ENCODE measurements at places on chromosomes 13 and 19.

DNA sequence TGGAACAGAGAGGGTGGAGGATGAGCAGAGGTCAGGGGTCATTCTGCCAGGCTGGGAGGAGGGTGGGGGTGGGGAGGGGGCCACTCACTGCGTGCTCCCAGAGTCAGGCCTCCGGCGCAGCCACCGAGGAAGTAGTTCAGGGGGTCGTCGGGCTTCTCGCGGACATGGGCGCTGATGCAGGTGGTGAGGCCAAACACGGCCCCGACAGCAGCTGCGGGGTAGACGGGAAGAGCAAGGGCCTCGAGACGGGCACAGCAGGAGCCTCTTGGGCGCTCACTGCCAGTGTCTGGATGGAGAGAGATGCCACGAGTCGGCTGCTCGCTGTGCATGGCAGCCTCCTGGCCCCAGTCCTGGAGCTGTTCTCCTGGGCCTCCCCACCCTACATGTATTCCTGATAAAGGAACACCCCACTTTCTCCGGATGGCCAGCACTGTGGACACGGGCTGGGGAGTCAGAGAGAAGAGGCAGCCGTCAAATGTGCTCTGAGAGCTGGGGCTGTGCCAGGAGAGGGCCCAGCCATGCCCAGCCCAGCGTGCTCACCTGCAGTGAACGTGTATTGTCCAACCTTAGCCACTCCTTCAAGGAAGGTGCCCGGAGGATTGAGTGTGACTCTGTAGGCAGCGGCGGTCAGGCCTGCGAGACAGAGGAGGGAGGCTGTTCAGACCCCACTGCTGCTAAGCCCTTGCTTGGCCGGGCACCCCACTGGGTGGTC is 7.1 kb downstream of the NDUFA11 start:
- DNase-seq, result no peak
- H3K4me1 ChIP-seq, result peaks cover 11% of the 10 kb centered on the region
- no peak overlapping the region for H3K4me3 ChIP-seq

- no peaks in the 10 kb centered on the region for H3K4me1 ChIP-seq
- peaks cover 6% of the 10 kb centered on the region for H3K27me3 ChIP-seq
- DNase-seq, result no peak
- no peak overlapping the region for H3K4me3 ChIP-seq
- H3K27ac ChIP-seq, result no peak overlapping the region
- no peaks in the 10 kb centered on the region for H3K36me3 ChIP-seq
Measured at GRCh38 chr13:44174769-44175425, 198.7 kb upstream of the SERP2 start.

- DNase-seq, result no peak
- H3K27ac ChIP-seq, result no peak overlapping the region
- H3K27me3 ChIP-seq, result no peaks in the 10 kb centered on the region
- H3K4me3 ChIP-seq, result no peak overlapping the region
- no peaks in the 10 kb centered on the region for H3K36me3 ChIP-seq
- no peaks in the 10 kb centered on the region for H3K4me1 ChIP-seq
Measured at GRCh38 chr13:66624302-66624701, 605.8 kb downstream of the PCDH9 start.

DNA sequence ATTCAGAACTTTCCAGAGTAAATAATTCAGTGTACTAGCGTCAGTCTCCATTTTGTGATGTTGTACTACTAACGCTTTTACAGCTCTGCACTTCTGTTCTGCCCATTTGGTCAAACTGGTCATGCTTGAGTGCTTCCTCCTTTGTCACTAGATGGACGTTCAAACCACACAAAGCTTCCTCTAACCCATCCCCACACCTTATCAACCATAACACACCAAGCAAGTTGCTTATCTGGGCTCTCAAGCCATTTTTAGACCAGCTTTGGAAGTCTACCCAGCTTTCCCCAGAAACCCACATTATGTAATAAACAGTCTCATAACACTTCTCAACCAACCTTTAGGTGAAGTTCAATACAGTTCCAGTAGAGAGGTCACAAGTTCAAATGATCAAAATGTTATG is 2.3 kb upstream of the ZNF347 start:
- H3K4me3 ChIP-seq, result no peak overlapping the region
- no peak overlapping the region for H3K27ac ChIP-seq
- DNase-seq, result no peak
- peaks cover 24% of the 10 kb centered on the region for H3K36me3 ChIP-seq
- H3K4me1 ChIP-seq, result peaks cover 24% of the 10 kb centered on the region

GRCh38 chr19:58572026-58572817 is 913 bp downstream of the MZF1 start:
- H3K4me3 ChIP-seq, result peak overlapping the region; percentile 93
- H3K27ac ChIP-seq, result peak overlapping the region; percentile 99
- DNase-seq, result no peak
- H3K36me3 ChIP-seq, result peaks cover 26% of the 10 kb centered on the region
- no peaks in the 10 kb centered on the region for H3K27me3 ChIP-seq
- peaks cover 48% of the 10 kb centered on the region for H3K4me1 ChIP-seq

DNA sequence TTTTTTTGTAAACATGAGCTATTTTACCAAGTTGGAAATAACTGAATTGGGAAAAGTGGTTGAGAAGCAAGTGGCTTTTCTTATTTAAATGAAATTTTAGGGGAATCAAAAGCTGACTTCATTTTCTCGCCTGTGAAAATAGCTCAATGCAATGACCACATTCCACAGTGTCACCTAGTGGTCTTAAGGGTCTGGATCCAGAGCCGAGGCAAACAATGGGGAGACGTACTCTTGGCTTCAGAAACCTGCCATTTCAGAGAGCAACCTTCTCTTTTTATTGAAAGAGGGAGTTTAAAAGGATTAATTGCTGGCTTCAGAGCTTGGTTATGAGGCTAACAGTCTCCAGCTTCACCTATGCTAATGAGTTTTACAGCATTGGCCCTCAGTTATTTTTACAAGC is 39.7 kb upstream of the RXFP2 start:
- no peaks in the 10 kb centered on the region for H3K27me3 ChIP-seq
- H3K36me3 ChIP-seq, result no peaks in the 10 kb centered on the region
- H3K4me1 ChIP-seq, result no peaks in the 10 kb centered on the region
- no peak for DNase-seq
- H3K4me3 ChIP-seq, result no peak overlapping the region

DNA sequence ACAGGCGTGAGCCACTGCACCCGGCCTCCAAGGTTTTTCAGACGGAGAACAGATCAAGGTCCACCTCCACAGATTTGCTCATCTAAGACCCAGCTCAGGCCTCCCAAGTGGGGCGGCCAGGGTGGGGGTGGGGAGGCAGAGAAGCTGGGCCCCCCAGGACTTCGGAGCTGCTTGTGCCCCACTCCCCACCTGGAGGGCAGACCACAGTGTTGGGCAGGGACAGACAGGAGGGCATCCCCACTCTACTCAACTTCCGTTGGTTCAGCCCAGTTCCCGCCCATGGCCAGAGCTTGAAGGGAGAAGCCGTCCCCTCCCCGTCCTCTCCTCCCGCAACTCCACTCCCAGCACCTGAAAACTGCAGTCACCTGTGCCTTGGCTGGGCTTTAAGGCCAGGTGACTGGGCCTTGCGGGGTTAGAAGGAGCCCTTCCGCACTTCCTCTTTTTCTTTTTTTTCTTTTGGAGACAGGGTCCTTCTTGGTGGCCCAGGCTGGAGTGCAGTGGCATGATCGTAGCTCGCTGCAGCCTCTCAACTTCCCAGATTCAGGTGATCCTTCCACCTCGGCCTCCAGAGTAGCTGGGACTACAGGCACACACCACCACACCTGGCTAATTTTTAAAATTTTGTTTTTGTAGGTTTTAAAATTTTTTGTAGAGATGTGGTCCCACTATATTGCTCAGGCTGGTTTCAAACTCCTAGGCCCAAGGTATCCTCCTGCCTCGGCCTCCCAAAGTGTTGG is 734 bp upstream of the LRRC8E start:
- H3K4me1 ChIP-seq, result no peaks in the 10 kb centered on the region
- H3K36me3 ChIP-seq, result no peaks in the 10 kb centered on the region
- DNase-seq, result no peak
- no peak overlapping the region for H3K4me3 ChIP-seq

GRCh38 chr13:24252136-24252535 is 57.2 kb upstream of the C1QTNF9 start:
- peaks cover 44% of the 10 kb centered on the region for H3K36me3 ChIP-seq
- no peaks in the 10 kb centered on the region for H3K27me3 ChIP-seq
- H3K27ac ChIP-seq, result peak overlapping the region; percentile 94
- peaks cover 71% of the 10 kb centered on the region for H3K4me1 ChIP-seq
- peak overlapping the region; percentile 84 for H3K4me3 ChIP-seq

DNA sequence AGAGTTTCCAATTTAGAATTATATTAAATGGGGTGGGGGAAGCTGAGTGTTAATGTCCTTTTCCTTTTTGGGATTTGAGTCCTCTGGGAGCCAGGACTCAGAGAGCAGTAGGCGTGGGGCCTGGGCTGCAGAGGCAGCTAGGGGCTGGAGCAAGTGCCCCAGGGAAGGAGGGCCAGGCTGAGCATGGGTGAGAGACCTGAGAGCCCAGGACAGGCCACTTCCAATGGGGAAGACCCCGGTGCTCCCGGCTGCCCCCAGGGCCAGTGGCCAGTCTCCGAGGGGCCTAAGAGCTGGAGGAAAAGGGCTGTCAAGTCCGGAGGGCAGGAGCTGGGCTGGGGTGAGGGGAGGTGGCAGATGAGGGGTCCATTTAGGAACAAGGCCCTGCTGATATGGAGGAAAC is 371.5 kb downstream of the ZNF536 start:
- H3K27ac ChIP-seq, result no peak overlapping the region
- no peaks in the 10 kb centered on the region for H3K4me1 ChIP-seq
- no peaks in the 10 kb centered on the region for H3K36me3 ChIP-seq
- H3K27me3 ChIP-seq, result no peaks in the 10 kb centered on the region

- peaks cover 13% of the 10 kb centered on the region for H3K27me3 ChIP-seq
- no peak overlapping the region for H3K27ac ChIP-seq
- H3K4me3 ChIP-seq, result no peak overlapping the region
Measured at GRCh38 chr13:44237276-44237767, 136.3 kb upstream of the SERP2 start.

GRCh38 chr13:74090397-74090796 is 43.8 kb downstream of the KLF12 start:
- no peak overlapping the region for H3K4me3 ChIP-seq
- peaks cover 51% of the 10 kb centered on the region for H3K4me1 ChIP-seq
- H3K27me3 ChIP-seq, result no peaks in the 10 kb centered on the region
- H3K27ac ChIP-seq, result no peak overlapping the region
- DNase-seq, result no peak

GRCh38 chr13:105569816-105570215 is 965.6 kb downstream of the EFNB2 start:
- H3K27me3 ChIP-seq, result no peaks in the 10 kb centered on the region
- no peaks in the 10 kb centered on the region for H3K36me3 ChIP-seq
- H3K4me1 ChIP-seq, result no peaks in the 10 kb centered on the region
- H3K4me3 ChIP-seq, result no peak overlapping the region
- no peak for DNase-seq

DNA sequence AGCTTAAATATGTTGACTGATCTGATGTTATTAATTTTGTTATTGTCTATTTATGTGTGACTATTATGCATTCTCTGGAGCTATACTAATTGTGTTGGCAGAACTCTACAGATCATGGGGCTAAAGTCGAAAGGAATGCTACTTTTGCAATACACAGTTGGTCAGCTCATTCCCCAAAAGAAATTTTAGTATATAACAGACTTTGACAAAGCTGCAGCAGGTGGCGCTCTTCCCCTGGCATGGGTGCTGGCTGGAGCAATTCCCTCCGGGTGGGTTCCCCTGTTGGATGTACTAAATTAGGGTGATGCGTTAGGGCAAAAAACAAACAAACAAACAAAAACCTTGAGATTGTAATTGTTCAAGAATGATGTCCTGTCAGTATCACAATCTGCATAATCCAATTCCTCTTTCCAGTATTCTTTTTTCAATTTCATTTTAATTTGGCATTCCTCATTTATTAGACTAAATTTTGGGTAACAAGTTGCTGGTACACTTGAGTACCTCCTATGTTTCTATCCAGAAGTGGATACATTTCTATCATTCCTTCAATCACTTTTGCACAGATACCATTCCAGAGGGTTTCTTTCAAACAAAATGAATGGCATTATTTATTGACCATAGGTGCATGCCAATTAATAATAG is 322.8 kb upstream of the EDNRB start:
- H3K4me3 ChIP-seq, result no peak overlapping the region
- H3K4me1 ChIP-seq, result no peaks in the 10 kb centered on the region
- no peaks in the 10 kb centered on the region for H3K36me3 ChIP-seq
- DNase-seq, result peak; percentile 43

DNA sequence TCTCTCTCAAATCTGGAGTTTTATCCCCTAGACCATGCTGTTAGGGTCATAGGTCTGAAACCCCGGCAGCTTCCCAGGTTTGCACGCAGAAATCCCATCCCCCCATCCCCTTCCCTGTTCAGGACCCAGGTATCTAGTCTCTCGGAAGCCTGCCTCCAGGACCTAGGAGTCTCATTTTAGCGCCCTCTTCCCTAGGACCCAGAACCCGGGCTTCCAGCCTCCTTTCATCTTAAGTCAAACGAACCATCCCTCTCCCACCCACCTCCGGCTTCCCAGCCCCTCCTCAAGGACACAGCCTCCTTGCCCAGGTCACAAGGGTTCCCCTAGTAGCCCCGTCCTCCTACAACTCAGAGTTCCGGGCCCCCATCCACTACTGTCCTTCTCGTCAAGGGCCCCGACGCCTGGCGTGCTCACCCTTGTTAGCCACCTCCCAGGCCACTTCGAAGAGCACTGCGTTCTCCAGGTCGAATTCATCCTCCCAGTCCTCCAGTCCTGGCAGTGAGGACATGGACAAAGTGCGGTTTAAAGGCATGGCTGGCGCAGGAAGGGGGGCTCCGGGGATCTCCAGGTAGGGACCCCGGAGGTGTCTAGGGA is 431 bp downstream of the GYS1 start:
- peak overlapping the region; percentile 94 for H3K4me3 ChIP-seq
- peaks cover 16% of the 10 kb centered on the region for H3K36me3 ChIP-seq
- H3K27ac ChIP-seq, result peak overlapping the region; percentile 97
- H3K4me1 ChIP-seq, result peaks cover 44% of the 10 kb centered on the region
- H3K27me3 ChIP-seq, result no peaks in the 10 kb centered on the region
- no peak for DNase-seq

DNA sequence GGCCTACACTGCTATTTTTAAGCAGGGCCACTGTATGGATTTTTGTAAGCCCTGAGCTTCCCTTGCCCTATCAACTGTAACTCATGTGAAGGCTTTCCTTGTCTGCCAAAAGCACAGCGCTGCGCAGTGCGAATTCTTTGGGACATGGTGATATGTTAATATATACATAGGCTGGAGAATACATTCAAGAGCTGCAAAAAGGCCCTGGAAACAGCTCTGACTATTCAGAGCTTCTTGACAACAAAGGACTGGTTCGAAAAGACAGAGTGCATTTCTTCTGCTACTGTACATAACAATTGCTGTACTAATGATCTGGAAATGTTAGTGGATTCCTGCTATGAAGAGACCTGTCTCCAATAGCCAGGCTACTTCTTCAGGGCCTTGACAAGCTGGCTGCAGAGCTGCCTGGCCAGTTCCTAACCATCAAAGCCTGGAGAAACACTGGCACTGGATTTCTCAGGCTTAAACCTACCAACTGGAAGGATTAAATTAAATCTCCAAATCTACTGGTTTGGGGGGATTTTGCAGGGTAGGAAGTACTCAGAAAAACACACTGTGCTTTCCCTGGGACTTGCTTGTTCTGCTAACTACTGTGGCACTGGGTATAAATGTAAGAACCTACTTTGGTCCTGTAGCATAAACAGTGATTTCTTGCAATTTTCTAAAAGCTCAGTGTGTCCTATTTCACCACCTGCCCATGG is 246.9 kb downstream of the DNAJC15 start:
- H3K27ac ChIP-seq, result no peak overlapping the region
- no peak overlapping the region for H3K4me3 ChIP-seq

- no peaks in the 10 kb centered on the region for H3K36me3 ChIP-seq
- DNase-seq, result no peak
- H3K27ac ChIP-seq, result no peak overlapping the region
- H3K4me3 ChIP-seq, result no peak overlapping the region
- no peaks in the 10 kb centered on the region for H3K4me1 ChIP-seq
Measured at GRCh38 chr13:76715621-76716020, 170.6 kb downstream of the KCTD12 start.

- no peak overlapping the region for H3K27ac ChIP-seq
- no peaks in the 10 kb centered on the region for H3K36me3 ChIP-seq
- no peak for DNase-seq
Measured at GRCh38 chr13:89401264-89401675, 1730.1 kb downstream of the SLITRK5 start.
